ENCODE measurements at places on chromosomes 1 and 21.

DNA sequence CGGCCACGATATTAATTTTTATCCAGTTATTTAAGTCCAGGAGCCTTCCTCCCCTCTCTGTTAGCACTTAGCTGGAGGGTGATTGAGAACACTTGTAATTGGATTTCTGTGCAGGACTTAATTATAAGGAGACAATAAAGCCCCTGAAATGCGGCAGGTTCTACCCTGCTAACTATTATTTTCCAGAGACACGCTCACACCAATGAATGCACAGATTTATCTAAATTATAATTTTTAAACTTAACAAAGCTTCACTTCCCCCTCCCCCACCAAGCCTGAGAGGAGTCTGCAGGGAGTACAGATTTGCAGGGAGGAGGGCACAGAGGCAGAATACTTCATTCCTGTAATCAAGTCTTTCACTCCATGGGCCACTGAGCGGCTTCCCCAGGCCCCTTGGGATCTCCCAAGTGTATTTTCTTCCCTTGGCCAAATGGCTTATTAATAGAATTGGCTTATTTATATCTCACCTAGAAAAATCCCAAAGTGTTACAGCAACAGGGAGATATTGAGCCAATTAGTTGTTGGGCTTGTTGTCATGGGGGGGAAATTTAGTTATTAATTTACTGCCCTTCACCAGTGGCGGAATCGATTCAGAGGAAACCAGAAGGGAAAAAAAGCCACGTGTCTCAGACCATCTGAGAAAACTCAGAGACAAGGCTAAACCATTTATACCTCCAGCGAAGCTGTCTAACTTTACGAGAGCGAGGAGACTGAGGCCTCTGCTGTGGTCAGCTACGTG, 99.0 kb upstream of the CD34 start:
- DNase-seq: no peak

DNA sequence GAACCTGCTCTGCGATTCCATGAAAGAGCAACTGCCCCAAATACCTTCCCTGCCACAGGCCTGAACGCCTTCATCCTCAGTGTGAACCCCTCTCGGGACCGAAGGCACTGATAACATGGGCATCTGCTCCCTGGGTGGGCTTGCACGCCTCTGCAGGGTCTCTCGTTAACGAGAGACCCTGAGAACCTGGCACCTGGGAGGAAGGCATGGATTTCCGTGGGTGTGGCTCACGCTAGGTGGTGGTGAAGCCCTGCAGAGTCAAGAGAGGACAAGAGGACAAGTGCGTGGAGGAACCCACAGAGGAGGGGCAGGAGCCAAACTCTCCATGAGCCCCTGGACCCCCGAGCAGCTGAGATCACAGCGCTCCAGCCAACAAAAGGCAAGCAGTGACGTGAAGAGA, 26.8 kb upstream of the COL6A2 start:
- no peak for DNase-seq

DNA sequence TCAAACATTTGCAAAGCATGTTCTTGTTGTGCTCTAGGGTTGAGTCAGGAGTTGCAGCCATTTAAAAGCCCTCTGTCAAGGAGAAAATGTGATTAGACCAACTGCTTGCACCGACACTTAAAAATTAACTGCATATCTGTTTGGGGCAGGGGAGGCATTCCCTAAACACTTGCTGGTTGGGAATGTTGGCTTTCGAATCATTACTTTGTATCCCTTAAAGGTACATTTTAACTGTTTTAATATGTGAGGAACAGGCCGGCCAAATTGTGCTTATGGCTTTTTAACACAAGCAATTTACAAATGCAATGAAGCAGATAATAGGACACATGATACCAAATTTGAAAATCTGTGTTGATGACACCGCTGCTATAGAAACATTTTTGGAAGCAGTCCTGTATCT, 159.1 kb downstream of the LHX8 start:
- DNase-seq: no peak

DNA sequence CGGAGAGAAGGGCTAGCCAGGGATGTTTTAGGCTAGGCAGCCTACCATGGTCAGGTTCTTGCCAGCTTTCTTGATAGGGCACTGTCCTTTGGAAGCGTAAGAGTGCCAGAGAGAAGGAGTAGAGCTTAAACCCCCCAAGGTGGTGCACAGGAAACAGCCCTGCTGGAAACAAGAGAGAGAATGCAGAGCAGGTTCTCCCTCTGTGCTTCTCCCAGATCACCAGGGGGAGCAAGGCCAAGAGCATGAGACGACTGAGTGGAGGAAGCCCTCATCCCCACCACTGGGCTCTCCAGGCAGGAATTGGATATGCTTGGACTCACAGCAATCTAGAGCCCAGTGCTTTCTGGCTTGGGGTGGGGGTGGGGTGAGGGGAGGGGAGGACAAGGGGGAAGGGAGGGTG, 49.8 kb downstream of the ATP2B4 start:
- DNase-seq: no peak

- no peak for DNase-seq
These were observed at the start of gene PADI4 for GRCh38 chr1:17307946-17308345. Gene PADI4, plus strand, starts transcription at chr1:17308197. Its CDS starts 26 bp downstream, at chr1:17308223.

DNA sequence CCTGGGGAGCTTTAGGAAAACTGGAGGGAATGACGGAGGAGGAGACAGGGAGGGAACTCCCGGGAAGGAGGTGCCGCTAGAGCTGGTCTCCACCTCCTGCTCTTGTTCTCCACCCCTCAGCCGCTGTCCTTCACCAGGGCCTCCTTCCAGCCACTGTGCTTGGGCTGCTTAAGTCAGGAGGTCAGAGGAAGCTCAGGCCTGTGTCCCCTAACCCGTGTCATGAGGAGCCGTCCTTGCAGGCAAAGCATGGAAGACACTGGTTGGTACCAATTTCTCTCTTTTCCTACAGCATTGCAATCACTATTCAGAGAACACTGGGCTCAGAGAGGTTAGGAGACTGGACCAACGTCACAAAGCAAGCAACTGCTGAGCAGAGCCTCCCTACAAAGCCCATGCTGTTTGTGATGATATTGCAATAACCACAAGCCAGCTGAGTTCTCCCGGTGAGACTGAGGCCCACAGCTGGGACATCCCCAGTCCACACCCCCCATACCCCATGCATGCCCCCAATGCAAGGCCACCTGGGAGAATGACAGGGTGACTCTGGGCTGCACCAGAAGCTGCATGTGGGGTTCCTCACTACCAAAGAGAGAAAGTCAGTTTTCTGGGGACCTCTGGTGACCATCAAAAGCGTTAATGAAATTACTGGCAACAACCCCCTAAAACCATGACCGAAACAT, 427.5 kb downstream of the NPHP4 start:
- no peak for DNase-seq

GRCh38 chr1:211579440-211580302, 710 bp upstream of the SLC30A1 start:
- DNase-seq: no peak

DNA sequence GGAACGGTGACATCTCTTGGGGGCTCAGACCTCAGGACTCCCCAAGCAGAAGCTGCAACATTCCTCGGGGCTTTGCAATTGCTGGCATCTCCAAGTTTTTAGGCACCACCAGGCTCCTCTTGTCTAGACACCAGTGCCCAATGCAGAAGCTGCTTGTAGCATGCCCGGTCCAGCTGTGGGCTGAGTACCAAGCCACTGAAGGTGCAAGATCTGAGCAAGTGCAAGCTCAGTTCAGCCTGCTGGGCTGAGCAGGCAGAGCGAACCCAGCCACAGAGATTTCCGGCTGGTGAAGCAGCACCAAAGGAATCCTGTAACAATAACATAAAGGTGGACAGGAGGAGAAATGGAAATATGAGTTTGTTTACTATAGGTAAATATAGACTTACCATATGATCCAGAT, 995.4 kb upstream of the B3GALT2 start:
- no peak for DNase-seq

GRCh38 chr1:207346513-207346912, 25.0 kb downstream of the CD55 start:
- DNase-seq: no peak

GRCh38 chr1:2344744-2345296, 46.5 kb downstream of the MORN1 start:
- DNase-seq: no peak

GRCh38 chr1:26353210-26353859, 595 bp downstream of the CRYBG2 start:
- DNase-seq: no peak

- DNase-seq: no peak
These were observed 96.4 kb upstream of the FMN2 start for GRCh38 chr1:239995281-239995680.

GRCh38 chr1:12040457-12041051, 21.3 kb downstream of the MIIP start:
- no peak for DNase-seq

GRCh38 chr1:30809514-30810263, 52.1 kb upstream of the LAPTM5 start:
- no peak for DNase-seq

GRCh38 chr1:42979036-42979430, 20.4 kb upstream of the SLC2A1 start:
- no peak for DNase-seq

DNA sequence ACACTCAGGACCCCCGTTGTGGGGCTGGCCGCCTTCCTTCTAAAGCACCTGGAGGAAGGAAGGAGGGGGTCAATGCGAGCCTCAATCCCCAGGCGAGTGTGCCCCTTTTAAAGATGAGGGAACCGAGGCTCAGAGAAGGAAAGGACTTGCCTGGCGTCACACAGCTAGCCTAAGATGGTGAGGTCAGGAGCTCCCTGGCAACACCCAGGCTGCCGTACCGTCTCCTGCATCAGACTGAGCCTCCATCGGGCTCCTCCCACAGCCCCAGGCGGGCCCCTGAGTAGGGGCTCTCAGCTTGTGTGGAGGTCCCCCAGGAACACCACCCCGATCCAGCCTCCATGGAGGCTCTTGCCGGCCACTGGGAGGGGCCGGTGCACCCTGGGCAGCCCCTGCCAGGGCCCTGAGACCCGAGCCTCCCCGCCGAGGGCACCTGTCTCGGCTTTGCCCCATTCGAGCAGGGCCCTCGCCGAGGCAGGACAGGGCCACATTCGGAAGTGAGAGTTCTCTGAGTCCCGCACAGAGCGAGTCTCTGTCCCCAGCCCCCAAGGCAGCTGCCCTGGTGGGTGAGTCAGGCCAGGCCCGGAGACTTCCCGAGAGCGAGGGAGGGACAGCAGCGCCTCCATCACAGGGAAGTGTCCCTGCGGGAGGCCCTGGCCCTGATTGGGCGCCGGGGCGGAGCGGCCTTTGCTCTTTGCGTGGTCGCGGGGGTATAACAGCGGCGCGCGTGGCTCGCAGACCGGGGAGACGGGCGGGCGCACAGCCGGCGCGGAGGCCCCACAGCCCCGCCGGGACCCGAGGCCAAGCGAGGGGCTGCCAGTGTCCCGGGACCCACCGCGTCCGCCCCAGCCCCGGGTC, at the start of gene AIRE:
Gene AIRE, plus strand, starts transcription at position 739 of the 855 bp plus-strand sequence. CDS start 131 bp downstream, outside the sequence.
- DNase-seq: no peak

DNA sequence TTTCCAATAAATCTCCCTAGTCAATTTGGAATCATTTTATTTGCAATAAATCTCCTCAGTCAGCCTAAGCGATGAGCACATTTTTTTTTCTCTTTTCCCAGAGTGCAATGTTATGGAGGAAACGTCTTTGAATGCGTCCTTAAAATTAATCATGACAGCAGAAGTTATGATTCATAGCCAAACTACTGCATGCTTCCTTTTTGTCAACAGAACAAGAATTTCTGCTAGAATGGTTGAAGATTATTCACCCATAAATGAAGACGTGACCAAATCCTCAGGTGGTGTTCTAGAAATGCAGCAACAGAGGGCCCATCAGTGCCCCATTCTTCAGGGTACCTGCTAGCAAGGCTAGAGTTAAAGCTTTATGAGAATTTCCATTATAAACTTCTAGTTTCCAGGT, 407.9 kb upstream of the PKN2 start:
- DNase-seq: no peak

DNA sequence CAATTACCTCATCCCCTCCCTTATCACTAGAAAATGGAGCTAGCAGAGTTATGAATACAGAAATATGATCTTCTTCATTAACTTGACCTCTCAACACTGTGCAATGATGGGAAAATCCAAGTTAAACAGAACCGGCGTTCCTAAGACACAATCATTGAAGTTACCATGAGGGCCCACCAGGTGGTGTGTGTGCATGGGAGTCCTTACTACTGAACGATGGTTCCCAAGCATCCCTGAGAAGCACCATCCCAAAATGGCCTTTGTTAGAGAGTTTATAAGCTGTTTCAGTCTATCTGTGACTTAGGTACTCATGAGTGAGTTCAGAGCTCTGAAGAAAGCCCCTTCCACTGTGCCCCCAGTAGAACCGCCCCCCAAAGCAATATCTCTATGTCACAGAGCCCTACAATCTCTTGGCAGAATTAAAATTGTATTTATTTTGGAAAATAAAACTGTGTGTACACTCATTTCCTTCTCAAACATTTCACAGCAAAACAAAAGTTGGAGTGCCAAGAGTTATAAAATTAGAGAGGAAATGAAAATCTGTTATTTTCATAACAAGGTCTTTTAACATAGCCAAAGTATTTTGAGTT, 56.8 kb downstream of the PLD5 start:
- peak; percentile 8 for DNase-seq

DNA sequence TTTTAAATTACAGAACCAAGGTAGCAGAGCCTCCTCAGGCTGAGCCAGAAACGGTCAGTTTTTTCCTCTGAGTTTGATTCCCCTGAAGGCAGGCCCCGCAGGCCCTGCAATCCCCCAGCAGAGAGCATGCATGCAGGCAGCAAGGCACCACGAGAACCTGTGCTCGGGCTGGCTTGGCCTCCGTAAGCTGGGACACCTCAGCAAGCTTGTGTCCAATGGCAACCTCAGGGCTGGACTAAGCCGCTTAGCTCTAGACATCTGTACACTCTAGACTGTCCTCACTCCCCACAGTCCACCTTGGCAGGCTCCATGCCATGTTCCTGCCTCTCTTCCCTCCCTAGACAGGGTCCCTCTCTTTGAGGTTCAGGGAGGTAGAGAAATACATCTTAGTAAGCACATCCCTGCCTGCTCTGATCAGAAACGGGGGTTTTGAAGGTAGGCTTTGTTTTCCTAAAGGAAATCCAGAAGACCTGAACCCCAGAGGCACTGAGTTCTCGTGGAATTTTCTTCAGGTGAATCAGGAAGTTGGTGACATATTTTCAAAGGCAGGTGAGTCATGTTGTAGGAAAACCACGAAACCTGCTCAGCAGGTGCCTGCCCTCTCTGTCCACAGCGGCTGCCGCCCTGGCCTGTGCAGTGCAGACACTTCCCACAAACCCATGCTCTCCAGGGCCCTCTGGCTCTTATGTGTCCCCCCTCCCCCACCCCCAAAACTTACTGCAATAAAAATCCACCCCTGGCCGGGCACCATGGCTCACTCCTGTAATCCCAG, 7.0 kb downstream of the TMEM63A start:
- DNase-seq: no peak

GRCh38 chr1:99384021-99384420, 119.7 kb downstream of the PLPPR4 start:
- no peak for DNase-seq

- no peak for DNase-seq
These were observed 716 bp downstream of the INAVA start for GRCh38 chr1:200895443-200895789.

Measured in activated CD4-positive, alpha-beta T cell treated with anti-CD3 and anti-CD28 coated beads, Interleukin-2, amount 50 U/mL, for 1 hour (primary cell).